T follicular helper cell (primary cell): ENCODE measurements at places on chromosomes 3 and 15.
A peak's percentile ranks its signal among the peaks of the same experiment; 100 is the strongest.

DNA sequence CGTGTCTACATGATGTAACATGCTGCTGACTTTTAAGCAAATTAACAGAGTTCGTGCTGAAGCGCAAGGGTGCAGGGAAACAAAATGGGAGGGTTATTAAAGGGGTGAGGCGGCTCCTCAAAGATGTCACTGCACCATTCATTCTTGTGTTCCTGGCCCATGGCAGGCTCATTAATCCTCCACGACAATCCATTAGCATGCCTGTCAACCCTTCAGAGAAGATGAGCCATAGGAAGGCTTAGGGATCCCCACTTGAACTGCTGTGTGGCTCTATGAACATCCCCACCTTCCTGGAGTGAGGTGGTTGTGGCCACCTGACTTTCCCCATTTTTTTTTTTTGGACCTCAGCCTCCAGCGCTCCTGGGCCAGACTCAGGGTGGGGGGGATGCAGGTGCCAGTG is 45.8 kb downstream of the IGF1R start:
- DNase-seq, result no peak

DNA sequence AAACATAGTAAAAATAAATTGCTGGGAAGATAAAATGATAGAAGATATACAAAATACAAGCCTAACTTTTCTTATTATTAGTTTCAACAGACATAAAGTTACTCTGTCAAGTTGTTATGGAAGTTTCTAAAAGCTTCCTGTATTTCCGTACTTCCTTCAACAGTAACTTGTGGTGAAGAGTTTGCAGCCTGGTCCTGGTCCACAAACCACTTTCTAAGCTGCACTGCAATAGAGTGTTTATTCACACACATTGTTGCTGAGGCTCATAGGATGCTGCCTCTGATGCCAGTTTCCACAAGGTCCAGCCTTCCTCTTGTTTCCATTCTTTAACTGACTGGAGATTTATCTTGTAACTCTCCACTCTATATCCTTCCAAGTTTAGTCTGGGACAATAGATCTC is 39.4 kb upstream of the KY start:
- no peak for DNase-seq

DNA sequence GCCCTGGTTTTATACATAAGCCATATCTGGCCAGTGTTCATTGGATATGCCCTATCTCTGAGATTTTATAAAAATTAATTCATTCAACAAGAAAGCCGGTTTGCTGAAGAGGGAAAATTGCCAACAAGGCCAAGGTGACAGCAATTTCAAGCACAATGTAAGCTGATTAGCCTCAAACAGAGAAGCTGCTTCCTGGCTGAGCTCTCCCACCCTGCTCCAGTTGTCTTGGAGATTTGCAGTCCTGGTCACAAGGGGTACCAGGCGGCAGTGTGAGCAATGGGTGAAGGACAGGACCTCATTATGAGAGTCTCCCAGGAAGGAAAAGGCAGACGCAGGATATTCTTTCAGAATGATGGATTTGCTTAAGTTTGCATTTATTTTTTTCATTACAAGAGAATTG is 5.4 kb upstream of the THSD4 start:
- no peak for DNase-seq

DNA sequence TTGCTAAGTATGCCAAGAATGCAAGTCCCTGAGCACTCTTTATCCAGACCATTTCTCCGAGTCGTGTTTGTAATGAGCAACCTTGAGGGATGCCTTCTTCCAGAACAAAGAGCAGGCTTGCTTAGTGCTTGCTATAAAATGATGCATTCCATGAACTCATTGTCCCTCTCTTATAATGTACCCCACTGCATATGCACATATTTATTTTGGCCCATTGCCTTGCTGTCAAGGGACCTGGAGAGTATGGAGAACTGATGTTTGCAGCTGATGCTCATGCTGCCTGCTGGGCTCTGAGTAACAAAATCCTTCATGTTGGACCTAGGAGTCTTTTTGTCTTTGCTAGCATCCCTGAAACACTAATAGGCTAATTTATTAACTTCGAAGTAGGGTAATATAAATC is 97.8 kb upstream of the AADACL2 start:
- no peak for DNase-seq

- DNase-seq, result no peak
These were observed 375.9 kb downstream of the FOXP1 start for GRCh38 chr3:71207632-71208031.

GRCh38 chr3:179880868-179881267 is 155.9 kb downstream of the PEX5L start:
- DNase-seq, result no peak

- DNase-seq, result no peak
These were observed 34.6 kb downstream of the FGD5 start for GRCh38 chr3:14853271-14853951.

- DNase-seq, result no peak
These were observed 95.4 kb downstream of the ABHD5 start for GRCh38 chr3:43786102-43786501.

GRCh38 chr3:45123030-45123429 is 23.1 kb downstream of the CDCP1 start:
- DNase-seq, result no peak

DNA sequence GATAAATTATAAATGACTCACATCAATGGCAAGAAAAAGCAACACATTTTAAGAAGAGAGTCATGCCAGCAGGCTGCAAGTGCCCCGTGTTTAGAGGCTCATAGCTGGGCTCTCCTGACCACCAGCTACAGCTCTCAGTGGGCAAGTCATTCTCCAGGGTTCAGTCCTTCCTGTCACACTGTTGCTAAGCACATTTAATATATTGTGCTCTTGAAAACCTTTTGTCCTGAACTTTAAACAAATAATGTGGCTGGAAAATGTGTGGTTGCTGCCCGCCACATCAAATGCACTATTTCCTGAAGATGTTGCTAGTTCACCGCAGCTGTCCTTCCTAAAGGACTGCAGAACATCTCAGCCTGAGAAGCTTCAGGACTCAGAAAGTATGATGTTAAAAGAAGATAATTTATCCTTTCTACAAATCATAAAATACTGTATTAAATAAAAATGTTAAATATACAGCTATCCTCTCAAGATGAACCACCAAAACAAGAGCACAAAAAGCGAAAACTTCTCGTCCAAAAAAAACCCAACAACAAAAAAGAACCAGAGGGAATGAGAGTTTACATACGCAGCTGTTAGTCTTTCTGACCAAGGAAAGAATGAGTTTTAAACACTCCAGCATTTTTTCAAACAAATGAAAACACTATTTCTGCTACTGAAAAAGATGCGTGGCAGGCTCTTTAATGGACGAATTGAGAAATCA is 951 bp downstream of the TARS3 start:
- no peak for DNase-seq

DNA sequence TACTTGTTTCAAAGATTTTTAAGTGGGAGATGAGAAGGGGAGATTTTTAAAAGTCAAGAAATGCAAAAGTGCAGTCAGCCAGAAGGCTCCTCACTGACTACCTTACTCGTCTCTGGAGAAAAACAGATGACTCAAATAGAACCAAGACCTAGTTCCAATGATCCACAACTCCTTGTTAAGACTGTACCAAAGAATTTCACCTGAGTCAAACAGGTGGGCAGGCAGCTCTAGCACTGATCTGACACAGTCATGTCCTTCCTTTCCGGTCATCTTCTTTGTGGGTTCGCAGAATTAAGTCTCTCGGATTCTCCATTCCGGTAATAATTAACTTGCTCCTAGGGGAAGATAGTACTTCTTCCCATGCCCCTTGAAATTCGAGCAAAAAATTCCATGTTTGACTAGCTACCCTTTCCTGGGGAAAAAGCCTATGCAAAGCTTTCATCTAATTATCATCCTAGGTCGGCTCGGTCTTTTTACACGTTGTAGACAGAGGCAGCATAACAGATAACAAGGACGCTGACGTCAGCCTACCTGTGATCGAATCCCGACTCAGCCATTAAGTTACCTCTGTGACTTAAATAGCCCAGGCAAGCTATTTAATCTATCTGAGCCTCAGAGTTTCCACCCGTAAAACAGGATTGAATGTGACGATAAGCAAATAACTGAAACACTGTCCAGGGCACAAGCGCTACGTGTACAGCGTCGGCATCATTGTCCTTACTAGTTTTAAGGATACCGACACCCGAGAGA is 758 bp downstream of the SELENOK start:
- peak; percentile 67 for DNase-seq

DNA sequence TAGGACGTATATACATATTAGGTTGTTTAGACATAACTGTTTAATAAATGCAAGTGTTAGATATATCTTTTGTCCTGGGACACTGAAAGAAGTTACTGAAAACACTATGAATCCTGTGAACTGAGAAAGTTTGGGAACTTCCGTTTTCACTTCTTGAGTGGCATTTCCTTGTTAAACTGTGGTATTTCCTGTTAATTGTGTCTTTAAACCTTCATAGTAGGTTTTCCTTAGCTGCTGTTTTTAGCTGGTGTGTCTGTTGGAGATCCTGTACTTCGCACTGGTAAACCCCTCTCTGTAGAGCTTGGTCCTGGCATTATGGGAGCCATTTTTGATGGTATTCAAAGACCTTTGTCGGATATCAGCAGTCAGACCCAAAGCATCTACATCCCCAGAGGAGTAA is 37.1 kb downstream of the ATP6V1A start:
- DNase-seq, result no peak

GRCh38 chr3:127264292-127264691 is 23.6 kb downstream of the PRR20G start:
- DNase-seq, result no peak

DNA sequence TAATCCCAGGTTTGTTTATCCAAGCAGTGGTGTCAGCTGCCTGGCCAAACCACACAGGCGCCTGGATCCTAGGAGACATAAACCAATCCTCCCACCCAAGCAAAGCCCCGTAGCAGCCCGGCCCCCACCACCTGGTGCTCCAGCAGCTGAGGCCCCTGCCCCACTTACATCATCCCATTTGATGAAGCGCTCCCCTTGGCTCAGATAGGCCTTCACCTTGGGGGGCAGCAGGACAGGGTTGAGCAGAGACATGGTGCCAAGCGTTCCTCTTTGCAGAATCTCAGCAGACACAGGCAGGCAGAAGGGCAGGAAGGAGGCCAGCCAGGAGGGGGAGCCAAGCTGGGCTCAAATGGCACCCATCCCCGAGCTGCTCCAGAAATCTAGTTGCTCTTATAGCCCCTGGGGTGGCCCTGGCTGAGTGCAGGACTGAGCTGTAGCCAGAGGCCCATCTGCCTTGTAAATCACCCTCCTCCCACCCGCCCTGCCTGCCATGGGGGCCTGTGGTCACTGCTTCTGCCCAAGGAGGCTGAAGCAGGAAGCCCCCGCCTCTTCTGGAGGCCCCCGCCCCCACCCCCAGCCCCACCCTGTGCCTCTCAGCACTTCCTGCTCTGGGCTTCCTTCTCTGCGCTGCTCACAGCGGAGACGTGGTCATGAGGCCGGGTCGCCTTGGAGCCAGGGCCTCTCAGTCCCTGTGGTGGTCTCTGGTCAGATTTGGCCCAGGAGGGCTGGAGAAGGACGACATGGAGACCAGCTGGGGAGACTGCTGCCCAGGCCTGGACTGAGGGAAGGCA is at the start of gene PLCB2:
TSS of gene PLCB2 (minus strand) at position 515 of the 791 bp plus-strand sequence. CDS start at position 252, 263 bp downstream.
- DNase-seq, result peak; percentile 58

DNA sequence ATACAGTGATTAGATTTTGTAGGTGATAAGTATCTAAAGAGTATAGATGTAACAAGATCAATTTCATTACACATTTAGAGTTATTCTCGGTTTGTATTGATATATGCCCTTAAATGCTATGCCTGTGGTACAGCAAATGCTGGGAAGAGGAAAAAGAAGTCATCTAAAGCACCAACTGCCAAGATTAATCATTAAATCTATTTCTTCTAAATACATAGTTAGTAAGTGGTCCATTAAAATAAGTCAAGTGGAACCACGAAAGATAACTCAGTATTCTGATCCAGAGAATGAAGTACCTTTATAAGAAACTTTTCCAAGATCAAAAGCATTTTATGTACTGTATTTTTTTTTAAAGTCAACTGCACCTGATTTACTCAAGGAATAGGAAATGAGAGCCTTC is 142.1 kb upstream of the CGNL1 start:
- DNase-seq, result no peak

DNA sequence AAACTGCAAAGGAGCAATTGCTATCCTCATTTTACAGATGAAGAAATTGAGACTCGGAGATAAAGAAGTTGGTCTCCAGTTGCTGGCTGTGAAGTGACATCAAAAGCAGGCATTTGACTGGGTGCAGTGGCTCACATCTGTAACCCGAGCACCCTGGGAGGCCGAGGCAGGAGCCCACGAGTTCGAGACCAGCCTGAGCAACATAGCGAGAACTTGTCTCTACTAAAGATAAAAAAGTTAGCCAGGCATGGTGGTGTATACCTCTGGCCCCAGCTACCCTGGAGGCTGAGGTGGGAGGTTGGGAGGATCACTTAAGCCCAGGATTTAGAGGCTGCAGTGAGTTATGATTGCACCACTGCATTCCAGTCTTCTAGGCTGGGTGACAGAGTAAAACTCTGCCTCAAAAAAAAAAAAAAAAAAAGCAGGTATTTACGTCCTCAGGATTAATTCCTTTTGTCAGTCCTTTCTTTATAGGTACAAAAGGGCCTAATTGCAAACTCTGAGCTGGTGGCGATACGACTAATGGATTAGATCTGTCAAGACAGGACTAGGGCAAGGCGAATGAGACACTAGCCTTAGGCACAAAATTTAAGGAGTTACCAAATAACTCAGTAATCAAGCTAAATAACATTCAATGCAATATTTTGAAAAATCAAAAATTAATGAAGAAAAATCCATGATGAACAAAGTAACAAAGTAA is 5.9 kb upstream of the DNASE1L3 start:
- DNase-seq, result no peak

DNA sequence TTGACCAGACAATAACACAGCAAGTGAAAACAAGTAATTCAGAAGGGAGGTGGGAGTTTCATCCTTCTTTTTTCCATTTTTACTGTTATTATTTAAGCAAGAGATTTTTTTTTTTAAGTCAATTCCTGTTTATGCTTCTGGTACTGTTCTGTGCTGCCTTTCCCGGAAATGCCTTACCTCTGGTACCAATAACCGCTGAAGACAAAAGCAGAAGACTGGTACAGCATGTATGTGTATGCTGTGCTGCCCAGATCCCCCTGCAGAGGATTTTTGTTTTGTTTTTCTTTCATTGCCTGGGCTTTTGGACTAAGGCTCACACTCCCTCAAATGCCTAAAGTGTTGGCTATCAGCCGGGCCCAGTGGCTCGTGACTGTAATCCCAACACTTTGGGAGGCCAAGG is 21.3 kb upstream of the SRGAP3 start:
- no peak for DNase-seq

- no peak for DNase-seq
These were observed 16.6 kb upstream of the EHHADH start for GRCh38 chr3:185270262-185270955.

DNA sequence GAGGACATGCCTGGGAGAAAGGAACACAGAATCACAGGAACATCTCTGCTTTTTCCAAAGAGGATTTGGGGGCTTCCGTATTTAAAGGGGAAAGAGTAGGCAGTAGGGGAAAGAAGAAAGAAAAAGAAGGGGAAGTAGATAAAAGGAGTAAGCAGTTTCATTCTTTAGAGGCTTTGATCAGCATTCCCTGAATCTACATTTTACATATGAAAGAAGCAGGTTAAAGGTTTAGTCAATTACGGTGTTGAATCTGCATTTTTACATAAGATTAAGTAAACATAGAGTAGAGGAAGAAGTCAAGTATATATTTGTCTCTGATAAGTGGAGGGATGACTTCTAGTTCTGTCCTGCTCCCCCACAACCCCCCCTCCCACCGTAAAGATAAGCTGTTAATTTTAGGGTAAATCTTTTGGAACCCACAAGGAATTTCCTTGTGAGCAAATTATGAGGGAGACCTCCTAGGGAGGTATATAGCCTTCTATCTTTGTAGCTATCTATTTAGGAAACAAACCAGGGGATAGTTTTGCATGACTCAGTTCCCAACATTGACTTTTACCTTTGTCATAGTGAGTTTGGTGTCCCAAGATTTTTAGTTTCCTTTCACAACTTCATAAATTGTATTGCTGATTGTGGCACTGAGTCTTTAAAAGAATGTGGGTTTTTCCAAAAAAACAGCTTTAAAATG is 8.7 kb upstream of the P2RY12 start:
- DNase-seq, result no peak
